ENCODE measurements at places on chromosomes 7 and 10.

DNA sequence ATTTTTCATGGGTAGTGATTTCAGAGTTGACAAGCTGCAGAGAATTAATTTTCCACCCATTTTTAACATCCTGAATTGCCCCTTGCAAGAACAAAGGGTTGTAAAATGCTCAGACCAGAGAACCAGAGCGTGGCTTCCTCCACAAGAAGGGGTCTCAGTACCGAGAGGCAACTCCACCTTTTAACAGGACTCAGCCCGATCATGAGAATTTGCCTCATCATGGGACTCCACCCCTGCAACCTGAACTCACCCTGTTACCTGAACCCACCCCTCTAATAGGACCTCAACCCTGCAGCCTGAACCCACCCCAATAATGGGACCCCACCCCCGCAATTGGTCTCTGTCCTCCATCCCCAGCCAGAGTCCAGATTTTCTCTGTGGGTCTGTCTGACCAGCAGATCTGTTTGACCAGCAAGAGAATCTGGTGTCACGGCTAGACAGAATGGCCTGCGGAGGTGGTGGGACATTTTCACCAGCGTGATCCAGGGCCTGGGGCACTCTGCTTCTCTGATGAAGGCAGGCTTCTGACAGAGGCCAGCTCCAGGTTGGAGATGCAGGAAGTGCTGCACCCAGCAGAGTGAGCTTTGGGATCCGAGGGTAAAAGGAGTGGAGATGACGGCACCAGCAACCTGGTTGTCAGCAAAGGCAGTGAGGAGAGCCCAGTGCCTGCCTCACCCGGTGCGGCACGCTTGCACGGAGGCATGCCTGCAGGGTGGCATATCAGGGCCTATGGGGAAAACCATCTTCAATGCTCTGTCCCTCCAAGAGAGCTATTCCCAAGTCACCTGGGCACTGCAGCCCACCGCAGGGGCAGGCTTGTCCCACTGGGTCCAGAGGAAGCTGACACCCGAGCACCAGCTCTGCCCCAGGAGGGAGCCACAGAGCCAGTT lies 136.6 kb downstream of the TCERG1L start:
- DNase-seq = no peak

DNA sequence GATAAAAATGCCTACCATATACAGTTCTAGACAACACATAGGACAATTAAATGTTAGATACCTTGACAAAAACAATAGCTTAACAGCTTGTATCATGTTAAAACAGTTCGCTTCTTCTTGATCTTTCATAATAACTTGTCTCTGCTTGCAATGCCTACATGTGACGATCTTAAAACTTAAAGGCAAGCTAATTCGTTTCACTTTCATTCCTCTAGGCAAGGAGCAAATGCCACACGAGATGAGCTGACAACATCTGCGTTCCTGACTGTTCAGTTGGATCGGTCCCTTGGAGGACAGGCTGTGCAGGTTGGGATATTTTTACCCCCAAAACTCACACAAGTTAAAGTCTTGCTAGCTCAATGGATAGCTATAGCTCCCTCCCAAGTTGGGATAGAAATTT lies 51.6 kb upstream of the ARL4A start:
- DNase-seq = no peak

- no peak for DNase-seq
Observed at GRCh38 chr10:70109064-70109729, 23.4 kb downstream of the AIFM2 start.

GRCh38 chr10:62779487-62780248 lies 24.9 kb upstream of the ADO start:
- no peak for DNase-seq

DNA sequence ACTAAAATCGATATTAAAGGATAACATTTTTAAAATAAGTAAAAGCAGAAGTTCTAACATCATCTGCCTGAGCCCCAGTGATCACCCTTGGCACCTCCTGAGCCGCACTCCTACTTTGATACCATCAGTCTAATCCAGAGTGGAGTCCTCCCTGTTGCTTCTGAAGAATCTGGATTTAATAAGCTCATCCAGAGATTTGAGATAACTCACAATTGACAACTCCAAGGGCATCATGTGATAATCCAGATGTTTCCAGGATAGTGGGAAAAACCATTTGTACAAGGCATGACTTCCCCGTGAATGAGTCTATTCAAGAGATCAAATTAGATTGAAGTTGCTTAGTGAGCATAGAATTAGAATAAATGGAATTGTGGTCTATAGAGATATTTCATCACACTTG lies 475.8 kb upstream of the C7orf33 start:
- no peak for DNase-seq

GRCh38 chr10:26381986-26382385 lies 56.2 kb upstream of the APBB1IP start:
- DNase-seq = no peak

GRCh38 chr10:123909866-123910265 lies 18.3 kb upstream of the CPXM2 start:
- no peak for DNase-seq

DNA sequence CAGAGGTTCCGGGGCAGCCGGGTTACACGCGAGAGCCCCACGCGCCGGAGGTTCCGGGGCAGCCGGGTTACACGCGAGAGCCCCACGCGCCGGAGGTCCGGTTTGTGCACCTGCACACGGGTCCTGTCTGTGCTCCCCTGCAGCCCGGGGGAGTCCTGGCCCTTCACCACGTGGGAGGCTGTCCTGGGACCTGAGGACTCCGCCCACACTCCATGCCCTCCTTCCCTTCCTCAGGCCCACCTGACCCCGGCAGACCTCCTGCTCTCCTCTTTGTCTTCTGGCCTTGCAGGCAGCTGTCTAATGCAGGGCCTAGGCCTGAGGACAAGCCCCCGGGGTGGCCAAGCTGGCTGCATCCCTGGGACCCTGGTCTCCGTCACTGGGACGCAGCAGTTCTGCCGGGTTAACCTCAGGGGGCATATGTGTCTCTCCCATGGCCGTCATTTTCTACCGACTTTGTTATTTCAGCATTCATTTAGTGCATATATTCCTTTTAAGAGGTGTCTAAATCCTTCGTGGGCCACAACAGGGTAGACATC lies 374.6 kb downstream of the DNAJB6 start:
- DNase-seq = no peak

- DNase-seq = no peak
Observed at GRCh38 chr7:1366801-1367405, 92.4 kb downstream of the MICALL2 start.

- DNase-seq = no peak
Observed at GRCh38 chr7:13800694-13801448, 188.6 kb downstream of the ETV1 start.

GRCh38 chr7:16479591-16479990 lies 14.1 kb upstream of the SOSTDC1 start:
- no peak for DNase-seq

- no peak for DNase-seq
Observed at GRCh38 chr10:101938305-101939007, 94.9 kb upstream of the KCNIP2 start.

DNA sequence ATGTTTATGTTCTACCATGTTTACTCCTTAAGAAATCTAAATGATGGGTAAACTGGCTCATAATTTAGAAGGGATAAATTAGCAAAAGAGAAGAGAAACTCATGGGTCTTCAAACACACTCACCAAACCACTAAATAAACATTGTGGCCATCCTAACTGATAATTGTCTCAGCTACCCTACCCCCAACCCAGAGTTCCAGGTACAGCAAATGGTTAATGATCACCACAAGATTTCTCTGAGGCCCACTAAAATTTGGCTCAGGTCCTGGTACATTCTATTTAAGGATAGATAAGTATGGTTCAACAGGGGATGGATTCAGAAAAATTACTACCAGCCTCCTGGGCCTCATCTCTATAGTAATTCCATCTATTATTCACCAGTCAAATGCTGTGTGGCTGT lies 21.4 kb downstream of the SLC25A13 start:
- no peak for DNase-seq

GRCh38 chr7:31083210-31083786 lies 31.2 kb downstream of the ADCYAP1R1 start:
- DNase-seq = no peak

GRCh38 chr10:4359003-4359402 lies 467.0 kb upstream of the AKR1E2 start:
- DNase-seq = no peak

GRCh38 chr7:16317406-16317805 lies 103.9 kb downstream of the CRPPA start:
- no peak for DNase-seq

DNA sequence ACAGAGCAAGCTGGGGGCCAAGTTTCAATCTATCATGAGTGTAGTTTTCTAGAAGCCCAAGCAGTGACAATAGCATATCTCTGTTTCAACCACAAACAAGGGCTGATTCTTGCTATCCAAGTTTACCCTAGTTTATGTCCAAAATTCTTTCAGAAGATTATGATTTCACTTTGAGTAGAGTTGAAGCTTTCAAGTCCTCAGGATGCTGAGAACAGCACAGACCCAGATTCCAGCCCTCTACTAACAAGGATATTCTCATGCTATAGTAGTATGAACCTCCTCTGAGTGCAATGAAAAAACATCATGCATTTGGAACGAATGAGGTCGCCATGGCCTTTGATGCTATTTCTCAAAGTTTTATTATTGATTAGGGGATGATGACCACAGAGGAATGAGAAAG lies 344.1 kb upstream of the NPVF start:
- no peak for DNase-seq

DNA sequence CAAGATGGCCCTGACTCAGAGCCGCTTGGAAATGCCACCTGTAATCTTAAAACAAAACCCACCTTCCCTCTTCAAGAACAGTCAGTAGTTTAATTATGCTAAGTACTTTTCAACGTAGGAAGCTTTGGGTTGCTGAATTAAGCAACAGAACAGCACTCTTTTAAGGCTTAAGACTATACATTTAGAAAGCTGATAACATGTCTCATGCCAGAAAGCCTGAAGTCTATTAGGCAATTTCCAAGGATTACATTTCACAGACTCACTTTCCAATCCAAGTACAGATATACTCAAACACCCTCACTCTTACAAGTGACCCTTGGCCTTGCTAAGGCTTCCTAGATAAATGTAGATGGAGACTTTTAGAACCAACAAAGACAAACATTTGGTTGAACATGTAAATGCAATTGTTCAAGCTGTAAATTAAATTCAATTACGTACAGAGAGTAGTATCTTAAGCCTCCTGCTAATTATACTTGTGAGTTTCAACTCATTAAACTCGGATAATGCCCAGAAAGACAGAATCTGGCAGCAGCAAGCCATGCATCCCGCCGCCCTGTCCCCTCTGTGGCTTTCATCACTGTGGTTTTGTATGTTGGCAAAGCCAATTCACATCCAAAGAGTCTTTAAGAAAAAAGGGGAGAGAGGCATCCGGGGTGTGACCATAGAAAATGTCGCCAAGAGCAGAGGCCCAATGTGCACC lies 283.1 kb upstream of the NRP1 start:
- DNase-seq = no peak

DNA sequence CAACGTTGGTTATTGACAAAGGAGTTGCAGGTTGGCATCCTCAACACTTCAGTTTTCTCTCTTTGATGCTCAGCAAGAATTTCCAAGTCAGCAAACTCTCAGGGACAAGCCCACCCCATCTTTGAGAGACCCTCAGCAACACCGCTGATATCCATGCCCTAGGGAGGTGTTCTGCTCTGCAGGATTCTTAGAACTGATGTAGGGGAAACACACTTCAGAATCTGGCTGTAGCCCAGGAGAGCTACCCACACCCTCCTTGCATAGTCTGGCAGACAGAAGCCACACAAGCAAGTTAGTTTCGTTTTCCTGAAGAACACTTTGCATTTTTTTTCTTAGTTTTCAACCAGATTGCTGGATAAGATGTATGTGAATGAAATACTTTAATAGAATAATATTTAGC lies 822 bp downstream of the SAMD9L start:
- peak; percentile 31 for DNase-seq

DNA sequence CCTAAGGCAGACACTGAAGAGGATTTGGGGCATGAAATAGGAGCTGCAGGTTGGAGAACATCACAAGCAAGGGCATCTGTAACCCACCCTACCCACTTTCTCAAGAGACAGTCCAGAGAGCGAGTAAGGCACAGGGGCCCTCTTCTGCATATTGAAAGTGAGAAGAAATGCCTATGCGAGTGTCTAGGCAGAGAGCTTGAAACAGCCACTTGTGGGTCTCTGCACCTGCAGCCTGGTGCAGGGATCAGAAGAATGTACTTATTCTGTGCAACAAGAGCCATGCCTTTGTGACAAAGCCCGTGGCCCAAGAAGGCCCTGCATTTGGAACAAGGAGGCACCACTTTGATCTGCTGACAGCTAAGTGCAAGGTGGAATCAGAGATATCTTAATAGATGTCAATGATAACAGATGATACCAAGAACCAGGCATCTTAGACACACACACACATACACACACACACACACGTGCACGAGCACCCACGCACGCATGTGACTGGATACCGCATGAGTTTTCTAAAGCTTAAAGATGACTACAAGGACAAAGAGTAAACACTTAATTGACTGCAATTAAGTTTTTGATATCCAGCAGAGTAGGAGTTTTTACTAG lies 89.3 kb downstream of the NPSR1 start:
- no peak for DNase-seq

DNA sequence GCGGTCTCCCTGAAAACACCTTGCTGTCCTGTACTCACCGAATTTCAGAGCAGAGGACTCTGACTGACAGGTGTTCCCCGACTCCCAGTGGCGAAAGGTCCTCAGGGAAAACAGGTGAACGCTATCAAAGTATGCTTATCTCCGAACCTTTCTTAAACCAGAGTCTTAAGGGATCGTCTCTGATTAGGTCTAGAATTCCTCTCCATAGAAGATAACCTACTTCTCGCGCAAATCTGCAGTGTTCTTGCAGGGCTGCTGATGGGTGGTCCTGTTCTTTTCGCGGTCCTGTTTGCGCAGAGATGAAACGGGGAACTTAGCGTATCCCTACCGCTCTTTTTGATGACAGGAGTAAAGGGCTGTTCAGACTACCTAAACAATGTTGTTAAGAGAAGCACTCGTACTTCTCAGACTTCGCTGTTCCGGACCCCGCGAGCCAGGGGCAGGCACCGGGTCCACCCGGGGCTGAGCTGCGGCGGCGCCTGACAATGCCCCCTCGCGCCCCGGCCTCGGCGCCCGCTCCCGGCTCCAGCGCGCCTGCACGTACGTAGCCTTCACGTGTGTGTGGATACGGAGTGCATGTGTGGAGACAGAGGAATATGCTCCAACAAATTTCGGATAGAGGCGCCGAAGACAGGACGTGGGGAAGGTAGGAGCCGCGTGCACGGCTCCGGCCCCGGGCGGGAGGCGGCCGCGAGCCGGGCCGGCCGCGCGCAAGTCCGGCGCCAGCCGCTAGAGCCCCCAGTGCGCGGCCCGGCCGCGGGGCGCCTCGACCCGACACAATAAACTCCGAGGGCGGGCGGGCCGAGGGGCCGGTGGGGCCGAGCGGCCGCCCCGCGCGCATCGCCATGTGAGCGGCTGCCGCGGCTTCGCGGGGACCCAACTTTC lies 766 bp upstream of the ZMYND11 start:
- no peak for DNase-seq
